Right cardiac atrium (tissue), 5 donors: ENCODE measurements at places on chromosomes 2 and 18.
A peak's percentile ranks its signal among the peaks of the same experiment; 100 is the strongest.

DNA sequence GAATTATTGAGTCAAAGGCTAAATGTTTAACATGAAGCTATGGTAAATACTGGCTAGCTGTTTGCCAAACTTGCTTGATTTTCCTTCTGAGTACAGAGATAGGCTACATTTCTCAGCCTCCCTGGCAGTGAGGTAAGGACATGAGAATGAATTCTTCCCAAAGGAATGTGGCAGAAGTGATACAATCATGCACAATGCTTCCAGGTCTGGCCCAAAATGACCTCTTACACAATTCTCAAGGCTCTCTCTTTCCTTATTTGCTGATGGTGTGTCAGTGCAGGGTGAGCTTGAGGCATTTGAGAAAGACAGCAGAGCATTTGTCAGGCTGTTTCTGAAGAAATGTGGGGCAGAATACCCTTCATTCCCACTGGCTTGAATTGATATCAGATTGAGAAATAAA is 95.6 kb upstream of the NABP1 start:
- no peak for DNase-seq

DNA sequence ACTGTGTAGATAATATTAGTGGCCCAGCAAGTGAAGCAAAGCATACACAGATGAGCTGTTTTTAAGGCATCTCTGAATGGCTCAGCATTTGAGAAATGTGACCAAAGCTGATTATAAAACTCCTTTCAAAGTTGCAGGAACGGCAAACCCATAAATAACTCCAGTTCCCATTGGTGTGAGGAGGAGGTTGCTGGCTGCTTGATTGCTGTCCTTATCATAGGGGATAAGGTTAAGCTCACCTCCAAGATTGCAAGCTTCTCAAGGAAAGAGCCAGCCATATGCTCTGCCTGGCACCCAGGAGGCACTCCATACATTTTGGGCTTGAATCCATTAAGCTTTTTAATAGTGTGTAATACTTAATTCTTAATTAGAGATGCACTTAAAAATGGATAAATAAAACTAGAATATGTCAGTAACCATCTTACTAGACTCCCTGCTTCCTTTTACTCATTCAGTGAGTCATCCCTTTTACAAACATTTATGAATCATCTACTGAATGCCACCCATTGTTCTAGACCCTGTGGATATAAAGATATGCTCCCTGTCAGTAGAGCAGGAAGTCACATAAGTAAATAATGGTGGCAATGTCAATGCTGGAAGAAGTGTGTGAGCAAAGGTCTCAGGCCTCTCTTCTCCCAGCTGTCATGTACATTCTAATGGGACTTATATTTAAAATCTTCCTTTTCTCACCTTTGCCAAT is 99.3 kb downstream of the SPATS2L start:
- no peak for DNase-seq

DNA sequence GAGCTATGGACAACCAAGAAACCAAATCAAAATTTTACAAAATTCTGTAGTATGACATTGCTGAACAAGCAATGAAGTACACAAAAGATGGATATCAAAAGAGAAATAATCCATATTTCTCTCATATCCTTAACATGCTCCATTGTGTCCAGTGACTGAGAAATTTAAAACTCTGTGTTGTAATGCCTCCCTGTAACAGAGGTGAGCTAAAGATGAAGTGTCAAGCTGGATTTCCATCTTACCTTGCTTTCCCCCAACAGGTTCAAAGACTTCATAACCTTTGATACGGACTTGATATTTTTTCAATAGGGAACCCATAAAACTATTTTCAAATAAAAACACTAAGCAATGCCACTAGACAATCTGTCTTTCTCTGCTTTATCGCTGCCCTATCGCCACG is 95.7 kb upstream of the SERTAD2 start:
- DNase-seq: no peak

DNA sequence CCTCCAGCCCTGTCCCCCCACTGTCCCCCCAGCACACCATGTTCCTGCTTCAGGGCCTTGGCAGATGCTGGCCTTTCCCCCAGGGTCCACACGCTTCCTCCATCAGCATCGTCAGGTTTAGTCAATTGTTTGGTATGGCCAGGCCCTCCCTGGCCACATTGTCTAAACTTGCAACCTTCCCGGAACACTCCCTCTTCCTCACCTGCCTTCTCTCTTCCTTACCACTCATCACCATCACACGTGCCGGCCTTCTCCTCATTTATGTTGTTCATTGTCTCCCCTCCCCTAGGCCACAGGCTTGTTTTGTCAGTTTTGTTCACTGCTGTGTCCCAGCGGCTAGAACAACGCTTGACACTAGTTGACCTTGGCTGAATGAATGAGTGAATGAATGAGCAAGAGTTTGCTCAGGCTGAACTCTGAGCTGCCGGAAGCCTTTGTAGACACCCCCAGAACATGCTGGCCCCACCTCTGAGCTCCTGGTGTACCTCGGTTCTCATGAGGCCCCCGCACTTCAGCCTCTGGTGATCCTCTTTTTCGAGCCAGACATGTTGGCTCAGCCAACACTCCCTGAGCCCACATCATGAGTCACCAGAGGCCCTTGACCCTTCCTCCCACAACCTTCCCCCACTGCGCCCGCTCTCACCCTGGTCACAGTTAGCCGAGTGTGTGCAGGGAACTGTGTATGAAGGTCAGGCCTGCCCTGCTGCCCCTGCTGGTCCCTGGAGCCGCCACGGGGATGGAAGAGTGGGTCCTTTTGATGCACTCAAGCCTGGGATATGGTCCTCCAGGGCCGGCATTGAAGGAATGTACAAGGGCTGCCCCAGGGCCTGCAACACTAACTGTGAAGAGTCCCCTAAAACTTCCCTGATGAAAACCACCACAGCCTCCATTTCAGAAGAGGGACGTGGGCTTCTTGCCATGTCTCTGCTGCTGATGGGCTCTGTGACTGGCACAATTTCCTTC is 57.5 kb downstream of the HS1BP3 start:
- DNase-seq: peak; percentile 80

GRCh38 chr2:11344956-11345677 is 681 bp upstream of the ROCK2 start:
- DNase-seq: peak; percentile 81

DNA sequence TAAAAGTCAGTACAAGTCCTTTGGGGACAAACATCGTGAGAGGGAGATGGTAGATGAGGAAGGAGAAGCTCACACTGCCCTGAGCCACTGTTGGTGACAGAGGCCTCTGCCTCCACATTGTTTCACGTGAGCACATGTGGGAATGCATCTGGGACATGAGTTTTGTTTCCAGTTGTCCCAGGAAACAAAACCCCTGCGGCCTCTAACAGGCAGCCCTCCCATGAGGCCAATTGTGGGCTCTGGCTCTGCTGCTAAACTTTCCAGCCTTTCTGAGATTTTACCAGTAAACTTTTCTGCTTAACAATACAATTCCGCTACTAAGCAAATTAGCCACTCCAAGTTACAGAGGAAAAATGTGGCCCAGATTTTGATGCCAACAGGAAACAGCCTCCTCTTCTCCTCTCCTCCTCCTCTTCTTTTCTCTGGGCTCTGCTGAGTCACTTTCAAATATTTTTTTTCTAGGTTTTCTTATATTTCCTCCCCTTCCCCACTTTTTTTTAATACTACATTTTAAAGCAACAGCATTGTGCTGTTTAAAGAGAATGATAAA is 23.4 kb upstream of the LRRC30 start:
- DNase-seq: no peak

- no peak for DNase-seq
Observed at GRCh38 chr2:220273082-220273481, 645.7 kb downstream of the SLC4A3 start.

DNA sequence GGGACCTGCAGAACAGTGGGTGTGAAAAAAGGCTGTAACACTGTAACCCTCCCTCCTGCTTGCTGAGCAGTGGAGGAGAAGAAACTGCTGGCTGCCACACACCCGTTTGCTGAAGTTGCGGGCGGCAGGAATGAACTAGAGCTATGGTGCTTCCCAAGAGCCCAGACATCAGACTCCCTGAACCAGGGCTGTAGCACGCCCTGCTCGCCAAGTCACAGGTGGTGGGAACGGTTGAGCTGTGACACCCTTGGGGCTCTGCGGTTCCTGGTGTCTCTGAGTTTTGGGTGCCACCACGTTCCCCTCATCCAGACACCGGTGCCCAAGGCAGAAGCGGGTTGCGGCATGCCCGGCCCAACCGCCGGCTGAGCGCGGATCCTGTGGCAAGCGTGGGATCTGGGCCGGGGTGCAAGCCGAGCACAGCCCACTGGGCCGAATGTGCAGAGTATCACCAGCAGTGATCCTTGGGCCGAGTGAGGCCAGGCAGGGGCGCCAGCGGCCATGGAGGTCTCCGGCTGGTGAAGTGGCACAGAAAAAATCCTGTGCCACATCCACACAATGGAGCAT is 15.0 kb upstream of the ADI1 start:
- DNase-seq: no peak

- no peak for DNase-seq
Observed at GRCh38 chr2:45497355-45497754, 113.7 kb downstream of the SRBD1 start.

- DNase-seq: no peak
Observed at GRCh38 chr2:230453006-230453405, 37.0 kb downstream of the SP100 start.

GRCh38 chr2:223744580-223744979 is 92.8 kb downstream of the AP1S3 start:
- DNase-seq: no peak

- no peak for DNase-seq
Observed at GRCh38 chr2:43239981-43240765, 13.8 kb upstream of the ZFP36L2 start.

DNA sequence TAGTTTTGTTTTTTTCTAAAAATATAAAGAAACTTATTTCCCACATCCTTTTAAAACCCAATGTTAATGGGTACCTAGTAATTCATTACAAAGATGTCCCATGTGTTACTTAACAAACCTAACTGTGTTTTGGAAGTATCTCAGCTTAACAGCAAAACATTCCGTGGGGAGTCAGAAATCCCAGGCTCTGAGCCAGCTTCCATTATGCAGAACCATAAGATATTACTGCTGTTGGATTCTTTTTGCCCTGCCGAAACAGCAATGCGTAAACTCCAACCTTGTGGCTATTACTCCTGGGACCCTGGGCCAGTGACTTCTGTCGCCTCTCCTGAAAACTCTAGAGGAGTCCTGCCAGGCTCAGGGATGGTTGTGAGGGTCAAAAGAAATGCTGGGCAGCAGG is 174.1 kb downstream of the UXS1 start:
- DNase-seq: peak; percentile 64

- DNase-seq: peak; percentile 82
Observed at GRCh38 chr2:9770308-9771100, 72.8 kb upstream of the TAF1B start.

DNA sequence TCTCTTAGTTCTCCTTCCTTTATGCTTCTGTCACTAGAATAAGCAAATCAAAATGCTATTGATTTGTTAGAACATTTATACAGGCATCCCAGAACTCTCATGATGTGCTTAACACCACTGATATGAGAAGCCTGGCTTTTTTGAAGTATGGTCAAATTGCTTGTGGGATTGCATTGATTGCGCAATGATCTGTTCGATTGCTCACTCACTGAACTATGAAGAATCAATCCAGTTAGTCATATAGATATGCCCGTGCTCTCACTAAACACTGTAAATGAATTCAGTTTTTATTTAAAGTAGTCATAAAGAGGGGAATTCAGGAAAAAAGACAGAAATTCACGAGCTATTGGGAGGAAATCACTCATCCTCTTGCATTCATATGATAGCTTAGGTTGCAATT is 1237.8 kb downstream of the SUCLG1 start:
- no peak for DNase-seq

DNA sequence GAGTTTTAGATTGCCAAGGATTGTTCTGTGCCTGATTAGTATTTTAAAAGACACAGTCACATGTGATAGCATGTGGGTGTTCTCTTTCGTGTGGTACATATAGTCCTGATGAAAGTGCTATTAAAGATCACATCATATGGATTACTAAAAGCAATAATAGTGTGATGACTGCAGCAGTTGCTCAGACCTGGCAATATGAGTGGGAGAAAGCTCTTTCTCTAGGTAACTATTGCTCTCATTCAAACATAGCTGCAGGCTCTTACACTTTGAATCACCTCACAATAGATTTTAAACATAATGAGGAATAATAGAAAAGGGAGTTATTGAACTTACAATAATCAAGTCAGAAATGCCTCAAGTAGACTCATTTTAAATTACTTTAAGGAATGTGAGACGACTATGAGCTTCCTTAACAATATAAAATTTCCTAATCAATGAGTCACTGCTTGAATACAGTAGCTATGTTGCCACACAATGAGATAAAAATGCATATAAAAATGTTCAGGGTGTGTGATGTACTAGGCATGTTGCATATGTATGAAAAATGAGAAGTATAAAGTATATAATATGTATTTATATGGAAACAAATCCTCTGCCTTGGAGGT is 452.1 kb downstream of the TMX3 start:
- no peak for DNase-seq

DNA sequence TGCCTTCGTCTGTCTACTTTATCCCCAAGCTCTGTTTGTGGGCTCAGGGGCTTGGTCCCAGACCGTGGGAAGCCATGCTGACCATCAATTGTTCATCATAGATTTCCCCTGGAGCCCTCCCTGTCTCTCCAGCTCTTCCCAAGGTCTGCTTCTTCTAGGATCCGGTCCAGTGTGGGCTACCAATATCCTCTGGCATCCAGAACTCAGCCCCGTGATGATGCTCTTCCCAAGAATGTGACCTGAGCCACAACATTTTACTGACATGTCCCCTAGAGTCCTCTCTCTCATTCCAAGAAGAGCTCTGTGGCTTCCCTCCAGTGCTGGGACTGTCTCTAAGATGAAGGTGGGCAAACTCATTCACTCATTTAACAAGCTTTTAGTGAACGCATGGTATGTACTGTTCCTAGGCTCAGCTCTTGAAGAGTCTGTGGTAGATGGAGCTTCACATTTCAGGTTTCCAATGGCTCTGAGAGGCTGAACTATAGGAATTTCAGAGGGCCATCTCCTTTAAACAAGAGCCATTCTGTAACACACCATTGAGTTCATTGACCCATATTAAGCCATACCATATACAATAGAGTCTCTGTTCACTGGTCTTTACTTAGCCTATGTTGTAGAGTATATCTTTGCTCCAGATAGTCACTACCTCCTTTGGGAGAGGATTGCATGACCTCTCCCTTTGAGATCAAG is 142.0 kb upstream of the APCDD1 start:
- DNase-seq: no peak

GRCh38 chr2:165544897-165545296 is 75.4 kb downstream of the CSRNP3 start:
- no peak for DNase-seq
